ENCODE measurements at places on chromosomes 7 and 10.

GRCh38 chr7:134693256-134693655 is 46.6 kb downstream of the BPGM start:
- DNase-seq = no peak

DNA sequence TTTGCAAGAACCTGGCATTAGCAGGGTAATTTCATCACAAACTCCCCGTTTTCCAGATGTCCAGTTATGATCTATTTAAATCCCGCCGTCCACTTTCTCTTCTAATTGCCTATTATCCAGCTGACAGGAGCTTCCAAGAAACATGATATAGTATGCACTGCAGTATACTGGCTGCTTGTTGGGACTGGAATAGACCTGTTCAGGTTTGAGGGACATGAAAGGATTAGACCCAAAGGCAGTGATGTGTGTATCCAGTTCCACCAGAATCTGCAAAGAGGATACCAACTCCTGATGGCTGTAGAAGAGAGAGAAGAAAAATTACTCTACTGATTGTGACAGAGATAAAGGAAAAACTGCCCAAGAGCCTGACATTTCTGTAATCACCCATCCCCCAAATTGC is 8.9 kb downstream of the MSS51 start:
- DNase-seq = no peak

GRCh38 chr10:63515002-63515763 is 6.0 kb upstream of the REEP3 start:
- no peak for DNase-seq

GRCh38 chr7:137953665-137954470 is 48.0 kb downstream of the CREB3L2 start:
- no peak for DNase-seq

DNA sequence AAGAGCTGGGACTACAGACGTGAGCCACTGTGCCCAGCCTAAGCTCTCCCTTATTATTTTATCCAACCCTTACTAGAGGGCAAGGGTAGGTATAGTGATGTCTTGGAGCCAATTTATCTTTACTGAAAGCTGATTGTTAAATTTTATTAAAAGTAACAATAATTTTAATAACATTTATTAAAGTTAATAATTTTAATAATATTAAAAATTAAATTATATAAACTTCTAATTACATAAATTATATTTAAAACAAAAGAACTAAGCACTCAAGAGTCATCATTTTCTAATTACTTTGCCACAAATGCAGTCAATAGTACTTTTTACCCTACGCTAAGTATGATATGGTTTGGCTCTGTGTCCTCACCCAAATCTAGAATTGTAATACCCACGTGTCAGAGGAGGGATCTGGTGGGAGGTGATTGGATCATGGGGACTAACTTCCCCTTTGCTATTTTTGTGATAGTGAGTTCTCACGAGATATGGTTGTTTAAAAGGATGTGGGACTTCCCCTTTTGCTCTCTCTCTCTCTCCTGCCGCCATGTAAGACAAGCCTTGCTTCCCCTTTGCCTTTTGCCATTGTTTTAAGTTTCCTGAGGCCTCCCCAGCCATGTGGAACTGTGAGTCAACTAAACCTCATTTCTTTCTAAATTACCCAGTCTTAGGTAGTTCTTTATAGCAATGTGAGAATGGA is 58.4 kb upstream of the ETV1 start:
- no peak for DNase-seq

- DNase-seq = no peak
These were observed at the start of gene ALOX5 for GRCh38 chr10:45373576-45374349. Gene ALOX5, plus strand, starts transcription at chr10:45374216. Its CDS starts 64 bp downstream, at chr10:45374280.

GRCh38 chr7:78215199-78215598 is 416.6 kb downstream of the PHTF2 start:
- no peak for DNase-seq

- DNase-seq = no peak
These were observed 124.4 kb upstream of the FGFR2 start for GRCh38 chr10:121722665-121723064.

GRCh38 chr7:7742223-7742622 is 23.8 kb upstream of the RPA3 start:
- DNase-seq = no peak

DNA sequence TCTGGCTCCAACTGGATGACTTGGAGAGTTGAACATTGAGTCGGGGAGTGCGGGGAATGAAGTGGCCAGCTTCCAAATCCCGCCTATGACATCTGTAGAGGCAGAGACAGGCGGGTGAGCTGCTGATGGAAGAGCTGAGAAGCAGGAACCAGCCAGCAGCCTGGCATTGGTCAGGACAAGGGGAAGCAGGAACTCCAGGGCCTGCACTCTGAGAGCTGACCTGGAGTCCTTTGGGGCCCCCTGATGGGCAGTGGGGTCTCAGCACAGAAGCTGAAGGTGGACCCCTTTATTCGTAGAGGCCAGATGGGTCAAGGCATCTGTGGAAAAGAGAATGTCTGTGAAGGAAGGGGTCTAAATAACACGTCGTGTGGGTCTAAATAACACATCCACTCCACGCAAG is 57.0 kb downstream of the SEC61G start:
- no peak for DNase-seq

- DNase-seq = no peak
These were observed 25.1 kb downstream of the PRKAG2 start for GRCh38 chr7:151851782-151852181.

DNA sequence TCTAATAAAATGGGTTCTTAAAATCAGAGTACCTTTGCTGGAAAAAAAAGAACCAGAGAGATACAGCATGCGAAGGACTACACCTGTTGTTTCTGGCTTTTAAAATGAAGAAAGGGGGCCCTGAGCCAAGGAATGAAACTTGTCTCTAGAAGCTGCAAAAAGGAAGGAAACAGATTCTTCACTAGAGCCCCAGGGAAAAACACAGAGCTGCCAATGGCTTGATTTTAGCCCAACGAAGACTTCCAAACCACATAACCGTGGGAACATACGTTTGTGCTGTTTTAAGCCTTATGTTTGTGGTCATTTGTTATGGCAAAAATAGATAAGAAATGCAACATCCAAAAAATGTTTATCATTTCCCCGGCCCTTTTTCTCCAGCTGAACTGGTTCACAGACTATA is 780.0 kb downstream of the SORCS1 start:
- DNase-seq = no peak

DNA sequence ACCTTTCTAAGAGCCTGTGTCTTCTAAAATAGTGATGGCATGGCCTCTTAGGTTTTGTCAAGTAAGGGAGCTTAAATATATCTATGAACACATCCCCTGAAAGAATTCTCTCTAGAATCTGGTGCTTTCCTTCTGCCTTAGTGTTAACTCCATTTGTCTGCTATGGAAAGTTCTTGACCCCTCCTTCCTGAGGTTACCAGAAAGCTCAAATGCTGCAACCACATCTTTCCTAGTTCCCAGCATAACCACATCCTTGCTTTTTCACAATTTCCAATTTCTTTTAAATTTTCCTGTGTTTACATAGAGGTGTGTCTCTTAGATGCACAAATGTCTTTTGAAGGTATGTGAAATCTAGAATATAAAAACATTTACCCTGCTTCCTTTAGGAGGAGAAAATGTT is 16.4 kb upstream of the GSDME start:
- DNase-seq = no peak

- no peak for DNase-seq
These were observed 123.9 kb downstream of the DOCK4 start for GRCh38 chr7:112082306-112082705.

DNA sequence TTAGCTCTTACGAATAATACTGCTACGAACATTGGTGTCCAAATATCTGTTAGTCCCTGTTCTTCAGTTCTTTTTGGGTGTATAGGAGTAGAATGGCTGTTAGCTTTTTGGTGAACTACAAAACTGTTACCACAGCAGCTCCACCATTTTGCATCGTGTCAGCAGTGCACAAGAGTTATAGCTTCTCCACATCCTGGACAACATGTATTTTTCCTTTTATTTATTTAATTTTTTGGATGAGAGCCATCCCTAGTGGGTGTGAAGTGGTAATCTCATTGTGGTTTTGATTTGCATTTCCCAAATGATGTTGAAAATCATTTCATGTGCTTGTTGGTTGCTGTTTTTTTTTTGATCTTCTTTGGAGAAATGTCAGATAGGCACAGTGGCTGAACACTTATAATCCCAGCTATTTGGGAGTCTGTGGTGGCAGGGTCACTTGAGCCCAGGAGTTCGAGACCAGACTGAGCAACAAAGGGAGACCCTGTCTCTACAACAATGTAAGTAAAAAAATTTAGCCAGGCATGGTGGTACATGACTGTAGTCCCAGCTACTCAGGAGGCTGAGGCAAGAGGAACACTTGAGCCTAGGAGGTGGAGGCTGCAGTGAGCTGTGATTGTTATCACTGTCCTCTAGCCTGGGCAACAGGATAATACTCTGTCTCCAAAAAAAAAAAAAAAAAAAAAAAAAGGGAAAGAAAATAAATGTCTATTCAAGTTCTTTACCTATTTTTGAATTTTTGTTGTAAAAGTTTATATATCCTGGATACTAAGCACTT is 31.7 kb downstream of the TRIM24 start:
- no peak for DNase-seq

DNA sequence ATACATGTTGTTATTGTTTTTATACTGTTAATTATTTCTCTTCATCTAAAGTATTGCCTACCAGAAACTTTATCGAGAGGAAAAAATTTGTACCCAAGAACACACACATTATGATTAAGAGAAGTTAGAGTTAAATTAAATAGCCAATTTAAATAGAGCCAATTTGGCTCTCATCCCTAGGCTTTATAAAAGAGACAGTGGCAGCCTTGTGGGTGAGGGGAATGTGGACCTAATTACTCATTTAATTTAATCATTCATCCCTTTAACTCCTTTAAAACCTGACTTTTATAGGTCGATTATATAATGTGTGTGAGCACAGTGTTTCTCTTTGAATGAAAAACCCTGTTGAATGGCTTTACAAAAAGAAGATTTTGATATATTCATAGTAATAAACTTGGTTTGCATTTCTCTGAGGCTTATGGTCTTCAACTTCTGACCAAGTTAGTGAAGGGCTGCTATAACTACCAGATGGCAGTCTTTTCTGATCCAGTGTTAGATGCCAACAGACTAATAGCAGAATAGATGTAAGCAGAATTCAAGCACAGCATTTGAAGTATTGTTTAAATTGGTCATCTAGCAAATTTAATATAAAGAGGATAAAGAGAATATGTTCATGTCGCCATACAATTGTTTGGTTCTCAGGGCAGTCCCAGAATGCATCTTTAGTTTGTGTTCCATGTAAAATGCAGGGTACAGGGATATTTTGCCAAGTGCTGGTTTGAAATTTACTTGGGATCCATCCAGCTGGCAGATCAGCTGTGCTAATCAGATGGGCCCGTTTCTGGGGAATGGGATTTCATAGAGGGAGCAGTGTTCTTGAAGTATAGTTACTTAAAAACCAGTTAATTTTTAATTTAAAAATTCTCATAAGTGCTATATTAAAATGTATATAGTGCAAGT is 25.3 kb downstream of the ADD3 start:
- DNase-seq = no peak

DNA sequence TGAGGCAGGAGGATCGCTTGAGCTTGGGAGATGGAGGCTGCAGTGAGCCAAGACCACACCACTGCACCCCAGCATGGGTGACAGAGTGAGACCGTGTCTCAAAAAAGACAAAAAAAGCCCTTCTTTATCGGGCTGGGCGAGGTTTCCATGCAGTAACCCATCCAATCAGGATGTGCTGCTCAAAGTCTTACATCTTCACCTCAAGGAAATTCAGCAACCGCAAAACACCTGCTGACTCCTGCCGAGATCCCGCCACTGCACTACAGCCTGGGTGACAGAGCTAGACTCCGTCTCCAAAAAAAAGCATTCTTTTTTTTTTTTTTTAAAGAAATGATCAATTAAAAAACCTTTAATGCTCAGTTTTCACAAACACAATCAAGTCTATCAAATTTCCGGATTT is 75.7 kb upstream of the KCTD7 start:
- DNase-seq = no peak

DNA sequence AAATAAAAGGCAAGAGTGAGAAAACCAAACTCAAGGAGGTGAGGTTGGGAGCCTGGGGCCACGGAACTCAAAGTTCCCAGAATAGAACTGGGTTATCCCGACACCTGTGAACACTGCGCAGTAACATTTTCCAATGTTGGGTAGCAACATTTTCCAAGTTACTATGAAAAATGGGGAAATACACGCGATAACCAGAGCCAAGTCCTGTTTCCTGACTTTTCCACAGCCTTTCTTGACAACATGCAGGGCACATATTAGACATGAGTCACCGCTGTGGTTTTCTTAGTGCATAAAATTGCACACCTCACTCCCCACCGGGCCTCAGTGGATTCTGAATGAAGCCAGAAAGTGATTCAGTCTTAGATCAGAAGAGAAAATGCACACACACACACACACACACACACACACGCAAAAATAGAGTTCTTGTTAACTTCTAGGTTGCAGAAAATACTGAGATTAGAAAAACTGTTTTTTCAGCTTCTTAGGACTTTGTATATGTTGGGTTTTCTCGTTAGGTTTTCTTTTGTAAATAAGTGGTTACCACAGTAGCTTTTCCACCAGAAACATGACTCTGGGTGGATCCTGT is 70.0 kb downstream of the CAMK1D start:
- no peak for DNase-seq

DNA sequence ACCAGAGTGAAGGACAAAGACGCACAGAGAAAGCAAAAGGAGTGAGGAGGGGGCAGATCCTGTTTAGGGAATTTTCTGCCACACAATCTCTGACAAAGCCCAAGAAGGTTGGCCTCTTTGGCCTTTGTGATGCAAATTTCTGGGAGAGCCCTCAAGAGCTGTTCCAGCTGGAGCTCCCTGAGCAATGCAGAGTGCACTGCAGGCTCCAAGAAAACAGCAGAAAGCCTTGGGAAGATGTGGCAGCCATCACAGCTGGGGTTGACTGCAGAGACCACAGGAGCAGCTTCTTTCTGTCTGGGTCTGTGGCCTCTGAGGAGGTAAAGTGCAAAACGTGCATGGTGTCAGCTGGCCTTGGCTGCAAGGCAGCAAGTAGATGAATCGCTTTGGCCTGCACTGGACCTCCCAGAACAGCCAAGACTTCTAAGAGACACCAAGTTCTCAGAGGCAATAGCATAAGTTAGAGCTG is 200.2 kb downstream of the ELMO1 start:
- peak; percentile 90 for DNase-seq

GRCh38 chr10:53765311-53765710 is 992.7 kb upstream of the MBL2 start:
- DNase-seq = no peak

- DNase-seq = no peak
These were observed 49.8 kb downstream of the STK17A start for GRCh38 chr7:43632746-43633145.

DNA sequence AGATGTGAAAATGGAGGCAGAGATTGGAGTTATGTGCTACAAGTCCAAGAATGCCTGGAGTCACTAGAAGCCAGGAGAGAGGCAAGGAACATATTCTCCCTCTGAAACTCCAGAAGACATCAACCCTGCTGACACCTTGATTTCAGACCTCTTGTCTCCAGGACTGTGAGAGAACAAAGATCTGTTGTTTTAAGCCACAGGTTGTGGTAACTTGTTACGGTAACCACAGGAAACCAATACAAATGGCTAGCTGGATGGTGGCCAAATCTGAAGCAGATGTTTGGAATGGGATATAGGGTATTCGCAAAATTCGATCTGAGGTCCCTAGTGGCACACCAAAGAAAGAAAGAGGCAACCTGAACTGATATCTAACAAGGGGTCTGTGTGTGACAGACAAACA is 129.0 kb downstream of the HERPUD2 start:
- no peak for DNase-seq

- no peak for DNase-seq
These were observed 78.0 kb downstream of the MKI67 start for GRCh38 chr10:128047991-128048818.

Measured in iPS DF 6.9 (cell line).